ENCODE measurements at places on chromosomes 2 and 18. TPM values are rescaled to one million over a fixed set of nuclear protein-coding genes. Genes with fewer than 3 reads are reported as not detected.

DNA sequence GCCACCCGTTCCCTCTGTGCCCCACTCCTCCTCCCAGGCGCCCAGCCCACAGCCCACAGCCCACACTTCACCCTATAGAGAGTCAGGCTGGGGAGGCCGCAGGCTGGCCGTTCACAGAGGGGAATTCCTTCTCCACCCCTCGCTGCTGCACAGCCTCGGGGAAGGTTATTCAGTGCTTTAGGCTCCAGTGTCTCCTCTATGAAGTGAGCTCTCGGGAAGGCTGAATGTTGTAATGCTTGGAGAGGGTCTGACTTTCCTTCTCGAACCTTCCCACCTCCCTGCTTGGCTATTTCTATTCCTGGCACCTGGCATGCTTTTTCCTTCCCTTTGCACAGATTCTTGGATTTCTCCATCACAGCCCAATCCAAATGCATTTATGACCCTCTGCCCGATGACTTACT is 62.5 kb upstream of the SMAD7 start:
- H3K4me3 ChIP-seq = no peak overlapping the region
- peaks cover 6% of the 10 kb centered on the region for H3K4me1 ChIP-seq
- no peaks in the 10 kb centered on the region for H3K27me3 ChIP-seq

- no peak overlapping the region for H3K27ac ChIP-seq
- H3K27me3 ChIP-seq = no peaks in the 10 kb centered on the region
- DNase-seq = no peak
- H3K36me3 ChIP-seq = no peaks in the 10 kb centered on the region
- no peak overlapping the region for H3K4me3 ChIP-seq
Observed at GRCh38 chr2:62654423-62654791, 51.1 kb upstream of the EHBP1 start.

The SP140L gene
- total RNA-seq = 21.7 TPM

DNA sequence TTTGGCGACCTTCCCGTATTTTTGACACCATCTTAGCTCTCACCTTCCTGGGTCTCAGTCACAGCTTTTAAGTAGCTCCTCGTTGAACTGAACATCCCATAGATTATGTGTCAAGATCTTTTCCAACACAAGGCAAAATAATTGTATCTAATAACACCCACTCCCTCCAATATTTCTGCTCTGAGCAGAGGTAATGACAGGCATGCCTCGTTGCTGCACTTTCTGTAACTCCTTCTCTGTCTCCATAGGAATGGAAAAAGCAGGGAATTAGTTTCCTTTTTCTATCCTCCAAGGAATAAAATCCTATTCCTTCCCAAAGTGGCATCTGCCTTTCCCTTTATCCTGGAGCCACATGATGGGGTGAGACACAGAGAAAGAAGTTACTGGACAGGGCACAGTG is 174.0 kb upstream of the CDH20 start:
- H3K27ac ChIP-seq = no peak overlapping the region
- H3K36me3 ChIP-seq = no peaks in the 10 kb centered on the region
- no peaks in the 10 kb centered on the region for H3K4me1 ChIP-seq

- no peaks in the 10 kb centered on the region for H3K27me3 ChIP-seq
- no peak overlapping the region for H3K27ac ChIP-seq
- no peaks in the 10 kb centered on the region for H3K36me3 ChIP-seq
- no peaks in the 10 kb centered on the region for H3K4me1 ChIP-seq
- DNase-seq = no peak
- no peak overlapping the region for H3K4me3 ChIP-seq
Observed at GRCh38 chr18:67199993-67200617, 316.4 kb downstream of the DSEL start.

The ELP2 gene
- 134 TPM for total RNA-seq

The CHRND gene
- 0.28 TPM for total RNA-seq

GRCh38 chr2:8122520-8122919 is 559.3 kb upstream of the ID2 start:
- H3K36me3 ChIP-seq = no peaks in the 10 kb centered on the region
- peaks cover 13% of the 10 kb centered on the region for H3K4me1 ChIP-seq
- H3K4me3 ChIP-seq = no peak overlapping the region
- H3K27me3 ChIP-seq = no peaks in the 10 kb centered on the region
- H3K27ac ChIP-seq = no peak overlapping the region
- DNase-seq = no peak

The SLC30A3 gene
- 1.1 TPM for total RNA-seq

GRCh38 chr18:69082499-69082898 is 284.6 kb downstream of the CCDC102B start:
- peaks cover 2% of the 10 kb centered on the region for H3K27me3 ChIP-seq
- no peak overlapping the region for H3K27ac ChIP-seq
- no peaks in the 10 kb centered on the region for H3K4me1 ChIP-seq
- H3K36me3 ChIP-seq = no peaks in the 10 kb centered on the region
- H3K4me3 ChIP-seq = no peak overlapping the region

DNA sequence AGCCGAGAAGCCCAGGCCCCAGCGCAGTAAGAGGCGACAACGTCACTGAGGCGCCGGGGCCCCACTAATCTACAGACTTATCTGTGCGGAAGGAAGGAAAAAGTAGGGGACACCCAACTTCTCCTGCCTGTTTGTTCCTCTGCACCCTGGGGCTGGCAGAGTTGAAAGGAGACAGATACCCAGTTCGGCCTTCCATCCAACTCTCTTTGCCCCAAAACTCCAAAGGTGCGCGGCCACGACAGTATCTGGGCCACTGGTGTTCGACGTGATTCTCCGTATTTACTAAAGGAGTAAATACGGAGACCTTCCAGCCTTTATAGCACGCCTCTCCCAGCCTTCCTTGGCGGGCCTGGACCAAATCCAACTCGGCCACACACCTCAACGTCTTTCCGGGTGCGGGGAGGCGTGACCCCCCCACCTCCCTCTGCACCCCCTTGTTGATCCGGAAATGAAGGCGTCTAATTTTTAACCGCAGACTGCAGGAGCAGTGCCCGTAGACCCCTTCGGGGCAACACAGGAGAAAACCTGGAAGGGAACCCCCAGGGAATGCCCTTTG is 1.6 kb downstream of the SMAD7 start:
- peak; percentile 68 for DNase-seq
- H3K4me1 ChIP-seq = peaks cover 17% of the 10 kb centered on the region
- no peaks in the 10 kb centered on the region for H3K27me3 ChIP-seq

The LAMA3 gene
- 20.5 TPM for total RNA-seq

The FLACC1 gene
- total RNA-seq = 1.7 TPM

DNA sequence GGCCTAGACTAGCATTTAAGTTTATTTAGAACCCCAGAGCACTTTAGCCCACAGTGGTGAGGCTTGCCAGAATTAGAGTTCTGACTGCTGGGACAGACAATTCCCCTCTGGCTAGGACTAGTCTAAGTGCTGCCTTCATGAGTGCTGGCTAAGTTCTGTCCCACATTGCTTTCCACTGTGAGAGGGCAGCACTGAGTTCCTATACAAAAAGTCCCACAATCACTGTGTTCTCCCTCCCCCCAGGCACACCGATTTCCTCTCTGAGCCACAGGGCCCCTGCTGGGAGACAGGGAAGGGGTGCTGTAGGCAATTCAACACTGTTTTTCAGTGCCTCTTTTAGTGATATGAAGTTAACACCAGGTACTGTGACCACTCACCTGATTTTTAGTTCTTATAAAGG is 310.9 kb downstream of the DLGAP1 start:
- no peaks in the 10 kb centered on the region for H3K4me1 ChIP-seq
- no peak overlapping the region for H3K4me3 ChIP-seq
- H3K27me3 ChIP-seq = no peaks in the 10 kb centered on the region
- H3K36me3 ChIP-seq = no peaks in the 10 kb centered on the region
- H3K27ac ChIP-seq = no peak overlapping the region
- DNase-seq = no peak

DNA sequence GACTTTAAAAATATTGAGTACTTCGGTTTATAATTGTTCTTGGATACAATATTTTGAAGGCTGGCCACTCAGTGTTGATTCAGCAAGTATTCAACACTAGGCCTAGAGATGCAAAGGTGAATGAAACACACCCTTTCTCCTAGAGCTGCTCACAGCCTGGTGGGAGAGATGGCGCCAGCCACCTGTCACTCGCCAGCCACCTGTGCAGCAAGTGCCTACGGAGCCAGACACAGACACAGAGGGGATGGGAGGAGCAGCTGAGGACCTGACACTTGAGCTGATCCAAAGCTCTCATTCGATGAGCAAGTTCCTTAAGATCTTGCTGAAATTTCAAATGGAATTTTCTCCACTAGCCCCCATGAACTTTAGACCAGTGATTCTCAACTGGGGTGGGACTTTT is 151.1 kb upstream of the RIOK3 start:
- H3K4me1 ChIP-seq = no peaks in the 10 kb centered on the region
- no peak overlapping the region for H3K27ac ChIP-seq
- no peak for DNase-seq
- no peaks in the 10 kb centered on the region for H3K36me3 ChIP-seq
- H3K4me3 ChIP-seq = no peak overlapping the region

GRCh38 chr2:205947621-205948495 is 138.1 kb downstream of the INO80D start:
- DNase-seq = peak; percentile 76
- H3K27ac ChIP-seq = peak overlapping the region; percentile 52
- peaks cover 5% of the 10 kb centered on the region for H3K4me1 ChIP-seq
- H3K36me3 ChIP-seq = no peaks in the 10 kb centered on the region

DNA sequence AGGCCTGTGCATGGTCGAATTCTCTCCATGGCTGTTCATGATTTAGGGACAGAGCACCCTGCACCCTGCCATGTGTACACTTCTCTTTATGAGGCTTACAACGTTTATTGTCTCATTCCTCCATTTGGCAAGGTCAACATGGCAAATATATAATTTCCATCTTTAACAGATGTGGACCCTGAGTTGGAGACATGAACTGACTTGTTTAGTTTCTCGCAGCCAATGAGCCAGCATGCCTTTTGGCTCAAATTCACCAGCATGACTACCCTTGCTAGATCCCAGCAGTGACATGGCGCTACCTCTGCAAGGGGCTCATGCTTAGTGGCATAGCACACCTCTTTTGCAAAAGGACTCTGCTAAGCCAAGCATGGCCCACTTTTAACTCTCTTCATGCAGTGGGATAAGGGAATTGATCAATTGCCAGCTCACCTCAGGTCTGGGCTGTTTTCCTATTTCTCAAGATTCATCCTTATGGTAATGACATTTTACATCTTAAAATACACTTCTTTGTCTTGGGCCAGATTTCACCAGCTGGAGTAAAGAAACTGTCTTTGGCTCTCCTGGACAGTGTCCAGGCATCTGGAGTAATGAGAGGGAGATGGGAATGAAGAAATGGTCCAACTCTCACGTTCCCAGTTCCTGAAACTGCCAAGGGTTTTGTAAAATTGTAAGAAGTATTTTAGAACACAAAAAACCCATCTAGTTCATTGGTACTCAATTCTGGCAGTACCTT is 159.5 kb downstream of the SETBP1 start:
- DNase-seq = no peak
- H3K27ac ChIP-seq = no peak overlapping the region
- H3K4me3 ChIP-seq = no peak overlapping the region
- H3K27me3 ChIP-seq = no peaks in the 10 kb centered on the region
- no peaks in the 10 kb centered on the region for H3K36me3 ChIP-seq

- no peaks in the 10 kb centered on the region for H3K4me1 ChIP-seq
- no peak overlapping the region for H3K4me3 ChIP-seq
- no peaks in the 10 kb centered on the region for H3K27me3 ChIP-seq
- no peaks in the 10 kb centered on the region for H3K36me3 ChIP-seq
- no peak for DNase-seq
Observed at GRCh38 chr18:41695441-41695840, 259.6 kb upstream of the PIK3C3 start.

GRCh38 chr2:237475704-237476141 is 11.3 kb upstream of the MLPH start:
- peaks cover 14% of the 10 kb centered on the region for H3K4me1 ChIP-seq
- peak overlapping the region; percentile 90 for H3K27ac ChIP-seq
- peak overlapping the region; percentile 62 for H3K4me3 ChIP-seq
- no peak for DNase-seq
- no peaks in the 10 kb centered on the region for H3K36me3 ChIP-seq
- H3K27me3 ChIP-seq = no peaks in the 10 kb centered on the region

The GNAL gene
- total RNA-seq = 4.2 TPM

The PID1 gene
- total RNA-seq = 32.1 TPM

GRCh38 chr2:237878-238277 is 26.0 kb downstream of the SH3YL1 start:
- no peaks in the 10 kb centered on the region for H3K36me3 ChIP-seq
- no peak overlapping the region for H3K27ac ChIP-seq
- no peaks in the 10 kb centered on the region for H3K27me3 ChIP-seq
- H3K4me3 ChIP-seq = no peak overlapping the region

DNA sequence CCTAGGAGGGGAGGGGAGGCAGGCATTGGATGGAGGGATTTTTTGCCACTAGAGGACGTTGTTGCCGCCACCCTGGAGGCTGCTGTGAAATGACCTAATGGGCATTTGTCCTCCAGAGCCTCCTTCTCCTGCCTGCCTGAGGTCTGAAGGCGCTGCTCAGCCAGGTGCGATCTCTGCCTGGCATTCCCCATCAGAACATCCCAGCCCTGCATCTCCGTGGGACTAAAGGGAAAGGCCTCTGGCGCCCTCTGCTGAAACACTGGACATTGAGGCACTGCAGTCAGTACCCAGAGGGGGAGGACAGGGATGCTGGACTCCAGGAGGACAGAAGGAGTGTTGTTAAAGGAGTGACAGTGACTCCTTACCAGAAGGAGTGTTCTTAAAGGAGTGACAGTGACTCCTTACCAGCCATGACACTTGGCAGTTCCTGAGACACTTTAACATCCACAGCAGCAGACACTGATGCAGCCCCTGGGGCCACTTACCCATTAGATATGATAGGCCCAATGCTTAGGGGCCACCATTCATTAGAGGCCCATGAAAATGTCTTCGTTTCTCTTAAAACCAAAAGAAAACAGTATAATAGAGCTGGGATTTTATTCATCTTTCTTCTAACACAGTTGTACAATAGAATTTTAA is 17.0 kb downstream of the THNSL2 start:
- no peaks in the 10 kb centered on the region for H3K4me1 ChIP-seq
- DNase-seq = peak; percentile 28
- no peaks in the 10 kb centered on the region for H3K36me3 ChIP-seq
- H3K27me3 ChIP-seq = no peaks in the 10 kb centered on the region
- H3K4me3 ChIP-seq = no peak overlapping the region

The IL1F10 gene
- not detected for total RNA-seq

- peaks cover 2% of the 10 kb centered on the region for H3K4me1 ChIP-seq
- no peaks in the 10 kb centered on the region for H3K36me3 ChIP-seq
- H3K4me3 ChIP-seq = no peak overlapping the region
- no peaks in the 10 kb centered on the region for H3K27me3 ChIP-seq
- no peak overlapping the region for H3K27ac ChIP-seq
Observed at GRCh38 chr18:53457068-53457467, 767.4 kb downstream of the MBD2 start.

- no peak overlapping the region for H3K27ac ChIP-seq
- peaks cover 3% of the 10 kb centered on the region for H3K4me1 ChIP-seq
- no peak for DNase-seq
- H3K4me3 ChIP-seq = no peak overlapping the region
- H3K27me3 ChIP-seq = no peaks in the 10 kb centered on the region
- H3K36me3 ChIP-seq = no peaks in the 10 kb centered on the region
Observed at GRCh38 chr2:167833294-167833693, 414.1 kb downstream of the STK39 start.

The ABCG8 gene
- total RNA-seq = 0.08 TPM

DNA sequence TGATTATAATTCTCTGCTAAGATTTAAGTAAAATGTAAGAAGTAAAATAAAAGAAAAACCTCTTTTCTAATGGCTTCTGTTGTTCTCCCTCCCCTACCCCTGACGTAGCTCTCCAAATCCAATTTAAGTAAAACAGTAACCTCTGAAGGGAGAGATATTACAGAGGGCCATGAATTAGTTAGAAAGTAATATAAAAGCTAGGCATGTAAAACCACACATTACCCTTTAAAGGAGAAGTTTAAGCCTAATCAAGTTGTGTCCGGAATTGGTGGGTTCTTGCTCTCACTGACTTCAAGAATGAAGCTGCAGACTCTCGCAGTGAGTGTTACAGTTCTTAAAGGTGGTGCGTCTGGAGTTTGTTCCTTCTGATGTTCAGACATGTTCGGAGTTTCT is 116.9 kb upstream of the SCN7A start:
- H3K27ac ChIP-seq = no peak overlapping the region
- H3K27me3 ChIP-seq = no peaks in the 10 kb centered on the region
- H3K36me3 ChIP-seq = no peaks in the 10 kb centered on the region
- H3K4me3 ChIP-seq = no peak overlapping the region
- H3K4me1 ChIP-seq = no peaks in the 10 kb centered on the region

The SLC23A3 gene
- 1.3 TPM for total RNA-seq

Measured in ovary (tissue), 10 donors.